Tibial nerve (tissue), 4 donors: ENCODE measurements at places on chromosomes 1 and 21.

DNA sequence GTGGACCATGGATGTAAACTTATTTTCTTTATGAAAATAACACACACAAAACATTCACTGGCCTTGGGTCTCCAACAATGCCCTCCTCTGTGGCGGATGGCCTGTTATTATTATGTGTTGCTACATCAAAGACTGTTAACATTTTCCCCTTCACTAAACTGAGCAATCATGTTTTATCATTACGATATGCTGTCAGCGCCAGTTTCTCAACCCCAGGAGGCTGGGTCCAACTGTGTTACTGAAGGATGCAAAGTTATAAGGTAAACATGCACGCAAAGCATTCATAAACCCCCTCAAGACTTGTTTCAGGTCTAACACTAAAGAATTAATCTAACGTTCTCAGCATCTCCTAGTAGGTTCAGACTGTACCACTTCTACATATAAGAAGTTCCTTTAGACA lies 6.0 kb upstream of the DUSP10 start:
- DNase-seq: no peak

GRCh38 chr1:150366416-150367296 lies 2.7 kb downstream of the RPRD2 start:
- DNase-seq: no peak

DNA sequence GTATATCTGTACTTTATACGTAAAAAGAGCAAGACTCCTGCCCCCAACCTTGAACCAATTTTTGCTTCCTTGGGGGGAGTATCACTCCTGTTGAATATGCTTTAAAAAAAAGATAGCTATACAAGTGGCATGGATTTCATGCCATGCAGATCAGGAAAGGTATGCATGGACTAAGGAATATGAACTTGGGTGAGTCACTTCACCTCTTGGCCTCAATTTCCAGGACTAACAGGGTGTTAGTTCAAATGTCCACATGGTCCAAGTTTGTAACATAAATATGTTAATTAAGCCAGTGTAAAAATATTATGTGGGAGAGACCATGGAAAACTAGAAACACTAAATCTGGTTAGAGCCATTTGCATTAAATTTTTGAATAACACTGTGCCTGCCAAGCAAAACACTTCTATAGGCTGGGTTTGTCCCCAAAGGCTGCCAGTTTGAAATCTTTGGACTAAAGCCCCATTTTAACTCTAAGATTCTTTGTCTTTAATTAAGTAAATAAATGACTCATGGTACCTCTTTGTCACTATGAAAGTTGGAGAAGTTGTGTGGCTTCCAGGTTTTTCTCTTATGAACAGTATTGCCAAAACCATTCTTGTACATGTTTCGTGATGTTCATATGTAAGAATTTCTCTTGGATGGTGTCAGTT lies 33.1 kb downstream of the FAM177B start:
- DNase-seq: no peak

- no peak for DNase-seq
Observed at GRCh38 chr1:20210736-20211460, 24.6 kb upstream of the PLA2G2C start.

DNA sequence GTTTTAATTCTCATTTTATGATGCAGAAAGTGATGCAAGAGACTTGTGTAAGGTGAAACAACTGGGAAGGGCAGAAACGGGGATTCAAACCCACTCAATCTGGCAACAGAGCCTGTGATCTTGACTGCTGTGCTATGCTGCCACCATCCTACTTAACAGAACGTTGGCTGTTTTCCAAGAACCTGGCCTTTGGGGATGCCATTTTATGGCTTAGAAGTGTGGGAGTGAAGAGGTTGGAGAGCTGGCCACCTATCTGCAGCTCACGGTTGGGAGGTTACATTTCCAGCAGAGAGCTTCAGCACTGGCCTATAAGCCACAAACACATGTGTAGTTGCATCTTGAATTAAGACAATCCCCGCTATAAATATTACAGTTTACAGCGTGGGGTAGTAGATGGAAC lies 235.3 kb downstream of the PRDM2 start:
- no peak for DNase-seq

DNA sequence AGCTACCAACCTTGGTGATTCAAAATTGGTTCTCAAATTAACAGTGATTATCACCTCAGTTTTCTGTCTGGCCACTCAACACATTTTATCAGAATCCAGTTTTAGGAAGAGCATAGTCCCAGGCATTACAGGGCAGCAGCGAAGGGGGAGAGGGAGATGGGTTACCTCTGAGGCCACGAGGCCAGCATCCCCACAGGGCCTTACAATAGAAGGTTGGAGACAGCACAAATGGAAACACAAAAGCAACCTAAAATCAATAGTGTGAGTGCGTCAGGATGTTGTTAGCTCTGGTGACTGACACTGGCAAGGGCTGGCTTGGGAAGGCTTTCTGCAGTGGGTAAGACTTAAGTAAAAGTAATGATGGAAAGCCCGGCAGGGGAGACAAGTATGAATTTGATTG lies 79.5 kb downstream of the JAK1 start:
- no peak for DNase-seq

DNA sequence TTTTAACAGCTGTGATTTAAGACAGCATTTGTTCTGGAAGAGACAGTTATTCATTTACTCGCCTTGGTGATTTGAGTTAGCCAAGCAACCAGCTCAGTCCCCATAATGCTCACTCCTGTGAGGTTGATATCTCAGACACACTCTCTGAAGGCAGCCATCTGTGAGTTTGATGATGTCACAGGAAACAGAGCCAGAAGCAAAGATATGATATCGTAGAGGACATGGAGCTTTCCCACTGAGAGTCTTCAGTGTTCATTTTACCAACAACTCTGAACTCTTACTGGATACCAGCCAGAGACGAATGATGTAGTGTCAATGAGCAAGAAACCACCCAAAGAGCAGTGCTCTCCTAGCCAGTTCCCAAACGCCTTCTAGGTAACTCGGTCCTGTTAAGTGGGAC lies 219.4 kb downstream of the SLC35F3 start:
- DNase-seq: no peak

GRCh38 chr1:60386249-60386648 lies 312.7 kb upstream of the C1orf87 start:
- DNase-seq: no peak

DNA sequence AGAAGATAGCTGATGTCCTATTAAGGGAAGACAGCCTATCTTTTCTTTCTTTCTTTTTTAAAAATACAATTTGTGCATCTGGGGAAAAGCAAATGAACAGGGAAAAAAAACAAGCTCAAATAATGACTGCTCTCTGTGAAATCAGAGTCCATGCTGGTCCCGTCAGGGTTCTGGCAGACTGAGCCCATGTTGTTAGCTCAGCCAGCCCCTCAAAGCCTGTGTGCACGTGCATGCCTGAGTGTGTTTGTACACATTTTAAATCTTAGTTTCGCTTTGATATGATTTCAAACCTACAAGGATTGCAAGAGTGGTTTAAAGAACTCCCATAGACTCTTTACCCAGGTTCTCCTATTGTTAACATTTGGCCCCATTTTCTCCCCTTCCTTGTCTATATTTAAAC lies 231.8 kb upstream of the GREM2 start:
- DNase-seq: no peak

DNA sequence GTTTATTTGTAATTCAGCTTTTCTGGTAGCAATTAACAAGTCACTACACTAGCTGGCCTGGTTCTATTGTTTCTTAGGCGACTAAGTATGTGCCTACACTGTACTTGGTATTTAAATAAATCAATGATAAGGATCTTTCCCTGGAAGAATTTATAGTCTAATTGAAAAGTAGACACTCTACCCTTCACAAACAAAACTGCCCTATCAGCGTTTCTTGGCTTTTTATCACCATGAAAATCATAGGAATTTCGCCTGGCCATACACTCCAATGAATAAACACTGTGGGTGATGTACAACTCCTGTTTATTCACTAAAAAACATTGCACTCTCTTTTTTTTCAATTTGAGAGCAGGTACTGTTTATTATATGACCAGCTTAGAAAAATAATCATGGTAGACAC lies 702.9 kb upstream of the ADGRL2 start:
- DNase-seq: no peak

DNA sequence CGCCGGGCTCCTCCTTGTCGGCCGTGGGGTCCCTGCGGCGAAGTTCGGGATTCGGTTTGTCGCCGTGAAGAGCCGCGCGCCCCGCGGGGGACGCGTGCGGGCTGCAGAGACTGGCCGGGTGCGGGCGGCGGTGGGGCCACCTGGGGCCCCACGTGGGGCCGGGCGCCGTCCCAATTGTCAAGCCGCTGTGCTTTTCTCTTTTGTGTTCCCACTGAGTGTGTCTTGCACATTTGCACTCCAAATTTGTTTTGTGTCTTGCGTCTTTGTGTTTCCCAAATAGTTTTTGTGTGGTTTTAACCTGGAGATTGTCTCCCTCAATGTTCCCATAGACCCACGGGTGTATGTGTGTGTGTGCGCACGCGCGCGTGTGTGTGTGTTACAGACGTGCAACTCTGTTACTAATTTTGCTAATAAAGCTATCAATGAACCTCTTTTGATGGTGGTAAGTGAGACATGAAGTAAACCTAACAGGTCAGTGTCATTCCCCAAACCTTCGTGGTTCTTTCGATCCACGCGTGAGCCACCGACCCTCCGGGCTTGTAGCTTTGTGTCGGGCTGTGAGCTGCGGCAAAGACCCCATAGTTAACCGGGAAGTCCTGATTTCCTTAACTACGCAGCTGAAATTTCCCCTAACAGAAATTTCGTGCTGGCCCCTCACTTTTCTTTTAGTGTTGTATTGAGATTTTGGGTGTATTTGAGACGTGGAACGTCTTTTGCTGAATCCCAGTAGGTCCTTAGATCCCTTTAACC lies 708 bp downstream of the PRDM2 start:
- DNase-seq: no peak

DNA sequence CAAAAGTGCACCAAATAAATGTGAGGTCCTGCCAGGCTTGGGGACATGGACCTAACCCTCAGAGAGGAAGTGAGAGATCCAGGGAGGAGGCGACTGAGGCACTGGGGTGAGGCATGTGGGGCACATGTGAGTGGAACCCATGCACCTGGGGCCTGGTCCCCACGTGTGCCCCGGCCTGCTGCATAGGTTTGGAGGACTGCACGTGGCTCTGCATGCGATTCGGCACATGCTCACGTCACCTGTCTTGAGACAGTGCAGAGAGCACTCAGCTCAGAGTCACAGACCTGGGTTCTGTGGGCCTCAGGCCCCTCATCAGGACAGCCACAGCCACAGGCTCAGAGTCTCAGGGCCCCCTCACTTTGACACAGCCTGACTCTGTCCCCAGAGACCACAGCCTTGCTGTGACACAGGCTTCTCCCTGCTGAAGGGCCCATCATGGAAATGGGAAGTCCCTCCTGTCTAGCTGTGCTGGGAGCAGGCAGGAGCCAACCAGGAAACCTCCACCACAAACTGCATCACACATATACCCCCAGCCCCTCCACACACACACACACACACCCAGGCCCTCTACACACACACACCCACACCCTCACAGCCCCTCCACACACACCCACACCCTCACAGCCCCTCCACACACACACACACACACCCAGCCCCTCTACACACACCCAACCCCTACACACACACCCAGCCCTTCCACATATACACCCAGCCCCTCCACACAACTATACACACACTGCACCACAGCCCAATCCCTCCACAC lies 48.2 kb downstream of the SLC9A1 start:
- DNase-seq: no peak

GRCh38 chr1:221418346-221418745 lies 323.5 kb downstream of the DUSP10 start:
- no peak for DNase-seq

DNA sequence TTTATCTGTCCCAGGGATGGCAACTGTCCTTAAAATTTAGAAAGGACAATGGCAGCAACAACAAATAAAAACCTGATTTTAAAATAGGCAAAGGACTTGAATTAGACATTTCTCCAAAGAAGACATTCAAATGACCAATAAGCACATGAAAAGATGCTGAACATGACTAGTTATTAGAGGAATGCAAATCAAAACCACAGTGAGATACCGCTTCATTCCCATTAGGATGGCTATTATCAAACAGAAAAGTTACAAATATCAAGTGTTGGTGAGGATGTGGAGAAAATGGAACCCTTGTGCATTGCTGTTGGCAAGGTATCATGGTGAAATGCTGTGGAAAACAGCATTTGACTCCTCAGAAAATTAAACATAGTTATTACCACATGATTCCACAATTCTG lies 120.7 kb downstream of the CRB1 start:
- no peak for DNase-seq

DNA sequence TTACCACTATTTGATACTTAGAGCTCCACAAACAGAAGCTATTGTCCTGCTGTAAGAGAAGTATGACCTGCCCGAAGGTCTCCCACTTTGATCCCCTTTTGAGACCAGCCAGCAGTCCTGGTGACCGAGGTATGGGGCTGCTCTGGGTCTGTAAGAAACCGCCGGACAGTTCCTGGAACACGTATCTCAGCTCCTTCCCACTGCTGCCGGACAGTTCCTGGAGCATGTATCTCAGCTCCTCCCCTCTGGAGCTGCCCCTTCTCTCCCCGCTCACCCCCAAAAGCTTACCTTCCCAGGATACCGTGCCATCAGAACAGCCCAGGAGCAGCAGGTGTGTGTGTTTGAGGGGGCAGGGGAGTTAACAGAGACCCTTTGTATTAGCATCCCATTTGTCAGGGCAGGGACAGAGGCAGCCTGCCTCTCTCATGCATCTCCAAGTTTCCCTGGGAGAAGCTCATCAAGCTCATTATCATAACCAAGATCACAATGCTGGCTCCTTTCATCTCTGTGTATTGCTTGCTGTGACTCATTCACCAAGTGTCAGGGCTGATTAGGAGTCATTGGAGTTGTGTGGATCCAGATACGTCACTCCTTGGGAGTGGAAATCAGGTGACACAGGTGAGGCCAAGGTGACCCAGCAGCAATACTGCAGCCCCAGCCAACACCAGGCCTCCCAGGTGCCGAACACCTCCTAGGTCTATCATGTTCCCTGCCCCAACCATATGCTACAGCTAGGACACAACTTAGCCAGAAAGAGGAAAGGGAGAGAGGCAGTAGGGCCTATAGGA lies 25.3 kb downstream of the OPTC start:
- no peak for DNase-seq

- DNase-seq: no peak
Observed at GRCh38 chr1:61093525-61094137, 11.3 kb downstream of the NFIA start.

GRCh38 chr1:228478912-228479711 lies 8.1 kb upstream of the RNF187 start:
- no peak for DNase-seq

GRCh38 chr1:72516264-72516663 lies 233.9 kb upstream of the NEGR1 start:
- no peak for DNase-seq

DNA sequence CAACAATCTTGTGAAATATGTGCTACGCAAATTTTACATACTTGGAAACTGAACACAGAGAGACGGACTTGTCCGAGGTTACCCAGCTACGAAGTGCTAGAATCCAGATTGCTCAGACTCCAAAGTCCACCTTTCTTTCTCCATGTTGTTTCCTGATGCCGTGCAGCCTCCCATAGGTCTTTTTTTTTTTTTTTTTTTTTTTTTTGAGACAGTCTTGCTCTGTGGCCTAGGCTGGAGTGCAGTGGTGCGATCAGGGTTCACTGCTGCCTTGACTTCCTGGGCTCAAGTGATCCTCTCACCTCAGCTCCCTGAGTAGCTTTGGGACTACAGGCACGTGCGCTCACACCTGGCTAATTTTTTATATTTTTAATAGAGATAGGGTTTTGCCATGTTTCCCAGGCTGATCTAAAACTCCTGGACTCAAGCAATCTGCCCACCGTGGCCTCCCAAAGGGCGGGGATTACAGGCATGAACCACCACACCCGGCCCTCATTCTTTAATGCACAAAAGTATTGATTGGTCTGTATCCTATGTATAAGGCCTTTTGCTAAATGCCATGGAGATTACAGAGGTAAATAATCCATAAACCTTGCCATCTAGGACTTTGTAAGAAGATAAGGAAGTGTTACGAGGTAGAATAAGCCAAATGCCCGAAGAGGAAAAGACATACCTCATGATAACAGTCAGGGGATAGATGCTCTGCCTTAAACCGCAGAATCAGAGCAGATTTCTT lies 92.8 kb downstream of the C1orf21 start:
- no peak for DNase-seq
